Activated CD8-positive, alpha-beta T cell treated with anti-CD3 and anti-CD28 coated beads for 36 hours (primary cell): ENCODE measurements at places on chromosomes 1 and 21. TPM values are rescaled to one million over a fixed set of nuclear protein-coding genes. Genes with fewer than 3 reads are reported as not detected.

Gene KRTAP8-1
- total RNA-seq: not detected

- no peak for DNase-seq
These were observed 84.1 kb downstream of the RIPK4 start for GRCh38 chr21:41682719-41683179.

Gene SLC6A9
- total RNA-seq: 6.5 TPM

DNA sequence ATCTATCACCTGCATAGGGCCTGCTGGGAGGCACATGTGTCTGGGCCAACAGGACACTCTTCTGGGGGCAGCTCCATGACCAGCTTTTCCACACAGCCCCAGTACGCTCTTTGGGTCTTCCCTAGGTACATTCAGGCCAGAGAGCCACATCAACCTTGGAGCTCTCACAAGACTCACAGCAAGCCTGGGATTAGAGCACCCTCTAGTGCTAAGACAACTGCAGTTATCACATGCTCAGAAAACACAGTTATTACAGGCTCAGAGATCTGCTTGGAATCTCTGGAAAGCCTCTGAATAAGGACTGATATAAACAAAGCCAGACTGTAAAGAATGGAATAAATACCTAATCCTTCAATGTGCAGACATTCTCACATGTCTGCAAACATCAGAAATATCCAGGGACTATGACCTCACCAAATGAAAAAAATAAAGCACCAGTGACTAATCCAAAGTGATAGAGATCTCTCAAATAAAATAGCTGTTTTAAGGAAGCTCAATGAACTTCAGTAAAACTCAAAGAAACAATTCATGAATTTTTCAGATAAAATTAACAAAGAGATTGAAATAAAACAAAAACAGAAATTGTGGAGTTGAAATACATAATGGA lies 563.9 kb upstream of the NR5A2 start:
- peak; percentile 28 for DNase-seq

DNA sequence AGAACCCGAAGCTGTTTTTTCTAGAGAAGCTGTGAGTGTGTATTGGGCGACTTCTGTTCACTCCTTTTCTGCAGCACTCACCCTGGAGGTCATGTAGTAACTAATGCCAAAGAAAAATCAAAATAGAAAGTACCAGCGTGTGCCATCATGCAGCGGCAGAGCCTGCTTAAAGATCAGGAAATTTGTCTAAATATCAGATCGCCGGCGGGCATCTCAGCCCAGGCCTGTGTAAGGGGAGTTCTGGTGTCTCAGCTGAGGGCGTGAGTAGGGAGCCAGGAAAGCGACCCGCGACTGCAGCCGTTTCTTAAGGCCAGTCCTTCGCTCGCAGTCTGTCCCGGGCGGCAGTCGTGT lies 768 bp downstream of the EDARADD start:
- DNase-seq: no peak

DNA sequence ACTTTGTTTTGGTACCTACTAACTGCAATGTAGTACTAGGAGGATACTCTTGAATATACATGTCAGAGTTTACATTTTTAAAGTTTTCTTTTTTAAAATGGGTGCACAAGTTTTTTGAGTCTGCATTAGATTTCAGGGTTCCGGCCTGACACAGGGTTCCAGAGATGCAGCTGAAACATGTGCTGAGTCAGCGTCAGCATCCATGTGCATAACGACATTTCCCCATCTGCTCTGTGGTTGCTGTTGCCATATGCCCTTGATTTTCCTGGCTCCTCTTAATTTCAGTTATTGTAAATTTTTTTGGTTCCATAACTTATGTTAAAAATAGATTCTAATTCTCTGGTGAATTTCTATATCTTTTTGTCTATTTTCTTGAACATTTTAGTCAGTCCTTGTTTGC lies 12.3 kb upstream of the METTL13 start:
- no peak for DNase-seq

DNA sequence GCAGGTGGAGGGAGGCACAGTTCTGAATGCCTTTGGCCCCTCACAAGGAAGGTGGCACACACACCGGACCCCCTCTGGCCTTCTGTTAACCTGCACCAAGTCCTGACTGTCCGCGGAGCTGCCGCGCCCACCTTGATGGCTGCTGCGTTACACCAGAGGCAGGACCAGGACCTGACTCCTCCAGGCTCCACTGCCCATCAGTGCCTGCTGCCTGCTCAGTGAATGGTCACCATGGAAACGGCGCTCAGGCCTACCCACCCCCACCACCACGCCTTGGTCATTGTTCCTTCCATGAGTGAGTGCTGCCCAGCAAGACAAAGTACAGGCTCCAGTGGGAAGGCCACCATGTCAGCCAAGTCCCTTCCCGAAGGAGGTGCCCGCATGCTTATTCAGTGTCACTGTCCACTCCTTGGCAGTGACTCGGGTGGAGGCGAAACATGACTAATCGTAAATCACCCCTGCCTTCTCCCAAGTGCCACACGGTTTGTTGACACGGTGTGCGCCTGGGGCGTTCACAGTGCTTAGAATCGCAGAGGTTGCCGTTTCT lies 57.3 kb downstream of the SLC37A1 start:
- no peak for DNase-seq

DNA sequence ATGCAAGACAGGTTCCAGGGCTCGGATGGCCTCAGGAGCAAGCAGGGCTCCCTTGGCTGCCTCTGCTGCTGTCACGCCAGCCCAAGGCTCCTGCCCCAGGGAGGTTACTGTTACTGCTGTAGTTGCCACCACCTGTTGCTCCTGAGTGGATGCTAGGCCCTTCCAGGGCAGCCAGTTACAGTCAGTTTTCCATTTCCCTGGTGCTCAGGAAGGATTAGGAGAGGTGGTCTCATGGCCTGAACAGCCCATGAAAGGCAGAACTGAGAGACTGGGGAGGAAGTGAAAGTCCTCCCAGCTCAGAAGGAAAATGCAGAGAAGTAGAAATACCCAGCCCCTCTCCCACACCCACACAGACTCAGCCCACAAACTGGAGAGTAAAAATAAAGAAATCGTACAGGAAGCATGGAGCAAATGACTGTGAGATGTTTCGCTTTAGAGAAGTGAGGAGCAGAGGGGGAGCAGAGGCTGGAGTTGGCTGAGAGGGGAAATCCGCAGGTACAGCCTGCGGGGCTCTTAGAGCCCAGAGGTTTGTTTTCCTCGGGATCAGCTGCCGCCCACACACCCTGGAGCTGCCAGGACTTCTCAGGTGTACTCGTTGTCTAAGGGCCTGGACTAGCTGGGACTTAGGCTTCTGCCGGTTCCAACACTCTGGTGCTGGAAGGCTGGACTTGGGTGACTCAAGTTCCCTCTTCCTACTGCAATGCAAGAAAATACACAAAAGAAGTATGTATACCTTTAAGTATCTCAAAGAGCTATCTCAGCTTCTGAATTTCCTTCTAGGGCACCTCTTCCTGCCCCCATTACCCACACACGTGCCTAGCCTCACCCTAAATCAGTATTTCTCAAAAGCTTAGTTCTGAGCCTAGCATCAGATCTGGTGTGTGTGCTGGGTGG lies 2.3 kb downstream of the IL6R start:
- peak; percentile 79 for DNase-seq

- DNase-seq: peak; percentile 63
These were observed 431 bp downstream of the MAP1LC3C start for GRCh38 chr1:241998412-241998921.

- DNase-seq: no peak
These were observed 21.5 kb downstream of the ADGRB2 start for GRCh38 chr1:31742462-31743212.

DNA sequence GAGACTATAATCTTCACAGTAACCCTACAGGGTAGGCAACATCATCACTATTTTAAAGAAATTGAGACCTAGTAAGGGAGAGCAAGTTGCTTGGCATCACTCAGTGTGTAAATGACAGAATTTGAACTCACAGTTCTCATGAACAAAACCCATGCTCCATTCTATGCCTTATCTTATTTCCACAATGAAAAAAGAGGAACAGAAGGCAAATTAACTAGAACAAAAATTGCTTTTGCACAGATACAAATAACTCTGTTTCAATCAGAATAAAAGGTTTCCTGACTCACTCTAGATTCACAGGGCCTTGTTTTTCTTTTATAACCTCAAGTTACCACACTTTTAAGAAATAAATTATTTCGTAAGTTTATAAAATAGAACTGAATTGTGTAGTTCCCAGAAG lies 90.1 kb downstream of the UCHL5 start:
- no peak for DNase-seq

DNA sequence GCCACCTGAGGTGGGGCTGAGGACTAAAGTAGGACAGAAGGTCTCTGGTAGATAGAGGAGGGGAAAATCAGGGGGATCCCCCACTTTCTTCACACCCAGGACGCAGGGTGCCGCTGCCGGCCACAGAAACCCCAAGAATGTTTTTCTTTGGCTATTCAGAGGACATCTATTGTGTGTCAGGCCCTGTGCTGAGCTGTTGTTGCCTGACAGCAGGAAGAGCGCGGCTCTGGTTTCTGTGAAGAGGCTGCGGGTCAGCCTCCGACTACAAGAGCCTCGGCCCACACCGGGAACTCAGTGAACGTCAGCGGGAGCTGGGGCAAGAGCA lies 407 bp upstream of the PIGV start:
- peak; percentile 94 for DNase-seq

GRCh38 chr1:17246971-17247370 lies 1.9 kb upstream of the PADI3 start:
- DNase-seq: no peak

GRCh38 chr1:68015971-68016370 lies 34.5 kb downstream of the DIRAS3 start:
- DNase-seq: no peak

Gene NBPF10
- total RNA-seq: 1.6 TPM

DNA sequence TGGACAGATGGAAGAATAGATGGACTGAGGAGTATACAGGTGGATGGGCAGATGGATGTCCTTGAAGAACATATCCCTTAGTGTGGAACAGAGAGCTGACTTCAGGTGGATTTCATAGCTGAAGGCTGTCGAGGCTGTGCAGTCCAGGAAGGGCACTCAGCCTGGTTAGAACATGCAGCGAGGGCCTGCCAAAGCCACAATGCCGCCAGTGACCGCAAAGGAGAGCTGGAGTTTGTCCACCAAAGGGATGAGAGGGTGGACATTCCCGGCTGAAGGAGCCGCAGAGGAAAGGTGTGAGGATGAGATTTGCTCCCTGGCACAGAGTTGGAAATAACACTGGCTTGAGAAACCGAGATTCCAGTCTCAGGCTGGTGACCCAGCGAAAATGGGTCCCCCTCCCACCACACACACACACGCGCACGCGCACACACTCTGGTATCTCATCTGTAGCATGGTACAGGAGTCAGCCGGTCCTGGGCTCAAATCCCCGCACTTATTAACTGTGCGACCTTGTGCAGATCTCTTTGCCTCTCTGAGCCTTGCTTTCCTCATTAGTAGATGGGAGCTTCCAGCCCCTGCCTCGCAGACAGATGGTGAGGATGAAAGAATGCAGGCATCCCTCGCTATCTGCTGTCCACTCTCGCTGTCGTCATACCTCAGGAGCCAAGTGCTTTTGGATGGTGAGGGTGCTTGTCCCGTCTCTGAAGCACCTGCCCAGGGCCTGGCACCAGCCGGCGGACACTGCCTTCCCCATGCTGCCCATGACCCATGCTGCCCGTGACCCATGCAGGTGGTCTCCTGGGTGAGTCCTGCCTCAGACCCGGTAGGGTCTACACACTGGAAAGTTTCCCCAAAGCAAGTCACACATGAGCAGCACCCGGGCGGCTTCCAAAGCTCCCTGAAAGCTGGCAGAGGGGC lies 26.8 kb upstream of the EFHD2 start:
- DNase-seq: no peak

DNA sequence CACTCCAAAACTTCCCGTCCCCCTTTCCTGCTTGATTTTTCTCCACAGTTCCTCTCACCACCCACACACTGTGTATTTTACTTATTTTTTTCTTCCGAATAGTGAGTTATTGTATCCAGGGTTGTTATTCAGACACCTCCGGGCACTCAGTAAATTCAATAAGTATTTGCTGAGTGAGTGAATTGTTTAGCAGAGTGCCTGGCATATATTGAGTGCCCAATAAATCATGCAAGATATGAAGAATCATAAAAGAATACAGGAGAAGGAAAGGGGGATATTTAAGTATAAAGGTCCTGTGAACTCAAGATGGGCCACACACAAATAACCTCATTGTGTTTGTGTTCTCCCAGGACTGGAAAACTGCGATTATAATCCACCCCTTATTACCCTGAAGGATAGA lies 139.9 kb downstream of the GALNT2 start:
- no peak for DNase-seq

Gene PTPN7
- total RNA-seq: 200 TPM
